ENCODE measurements at places on chromosomes 6 and 20. TPM values are rescaled to one million over a fixed set of nuclear protein-coding genes. Genes with fewer than 3 reads are reported as not detected.

DNA sequence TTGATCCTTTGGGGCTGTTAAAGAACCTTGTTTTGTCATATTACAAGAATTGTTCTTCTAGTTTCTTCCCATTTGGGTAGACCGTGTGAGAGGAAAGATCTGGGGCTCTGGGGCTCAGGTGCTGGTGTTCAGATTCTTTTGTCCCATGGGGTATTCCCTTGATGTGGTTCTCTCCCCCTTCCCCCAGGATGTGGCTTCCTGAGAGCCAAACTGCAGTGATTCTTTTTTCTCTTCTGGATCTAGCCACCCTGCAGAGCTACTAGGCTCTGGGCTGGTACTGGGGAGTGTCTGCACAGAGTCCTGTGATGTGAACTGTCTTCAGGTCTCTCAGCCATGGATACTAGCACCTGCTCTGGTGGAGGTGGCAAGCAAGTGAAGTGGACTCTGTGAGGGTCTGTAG, 480.5 kb upstream of the MAN1A1 start:
- H3K27me3 ChIP-seq, result no peaks in the 10 kb centered on the region
- no peak overlapping the region for H3K27ac ChIP-seq
- no peaks in the 10 kb centered on the region for H3K36me3 ChIP-seq
- H3K4me3 ChIP-seq, result no peak overlapping the region

SRMS gene
- not detected for total RNA-seq

- H3K4me3 ChIP-seq, result no peak overlapping the region
- no peaks in the 10 kb centered on the region for H3K27me3 ChIP-seq
- no peak overlapping the region for H3K27ac ChIP-seq
- H3K36me3 ChIP-seq, result no peaks in the 10 kb centered on the region
These were observed 66.3 kb downstream of the SH3BGRL2 start for GRCh38 chr6:79697430-79697829.

ZC2HC1B gene
- total RNA-seq, result not detected

CGA gene
- 0.53 TPM for total RNA-seq

KIF25 gene
- total RNA-seq, result 1.6 TPM

DNA sequence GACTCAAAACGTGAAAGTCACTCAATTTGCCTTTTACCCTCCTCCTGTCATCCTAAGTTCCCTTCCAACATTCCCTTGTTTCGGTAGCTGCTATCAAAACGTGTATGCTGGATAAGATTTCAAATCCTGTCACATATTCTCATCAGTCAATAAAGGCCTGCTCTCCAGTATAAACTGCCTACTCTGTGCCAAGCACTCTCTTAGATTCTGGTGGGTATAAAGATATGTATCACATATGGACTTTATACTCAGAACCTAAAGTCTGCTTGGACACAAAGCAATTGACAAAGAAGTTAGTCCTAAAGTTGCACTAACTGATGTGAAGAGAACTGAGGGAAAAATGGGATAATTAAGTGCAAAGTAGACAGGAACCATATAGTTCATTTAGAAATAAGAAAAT, 476.6 kb upstream of the MARCKS start:
- no peaks in the 10 kb centered on the region for H3K4me1 ChIP-seq
- H3K36me3 ChIP-seq, result no peaks in the 10 kb centered on the region
- H3K27ac ChIP-seq, result no peak overlapping the region
- no peak for DNase-seq
- no peaks in the 10 kb centered on the region for H3K27me3 ChIP-seq

MRPS10 gene
- 20.6 TPM for total RNA-seq

- no peak for DNase-seq
- H3K27ac ChIP-seq, result no peak overlapping the region
- H3K4me3 ChIP-seq, result no peak overlapping the region
- peaks cover 4% of the 10 kb centered on the region for H3K4me1 ChIP-seq
- no peaks in the 10 kb centered on the region for H3K36me3 ChIP-seq
These were observed 1.1 kb upstream of the SRSF12 start for GRCh38 chr6:89118931-89119330.

- H3K4me1 ChIP-seq, result no peaks in the 10 kb centered on the region
- no peak for DNase-seq
- H3K27ac ChIP-seq, result no peak overlapping the region
- H3K27me3 ChIP-seq, result no peaks in the 10 kb centered on the region
- H3K36me3 ChIP-seq, result no peaks in the 10 kb centered on the region
These were observed 22.2 kb downstream of the TOX2 start for GRCh38 chr20:43936805-43937204.

GRCh38 chr6:154298297-154298696, 58.3 kb downstream of the IPCEF1 start:
- H3K27ac ChIP-seq, result peak overlapping the region; percentile 89
- H3K4me3 ChIP-seq, result no peak overlapping the region
- no peaks in the 10 kb centered on the region for H3K36me3 ChIP-seq
- peaks cover 13% of the 10 kb centered on the region for H3K4me1 ChIP-seq
- DNase-seq, result peak; percentile 41

TBX18 gene
- total RNA-seq, result 5.2 TPM

PRICKLE4 gene
- total RNA-seq, result 1.9 TPM
